ENCODE measurements at places on chromosomes 4 and X.
A peak's percentile ranks its signal among the peaks of the same experiment; 100 is the strongest.

DNA sequence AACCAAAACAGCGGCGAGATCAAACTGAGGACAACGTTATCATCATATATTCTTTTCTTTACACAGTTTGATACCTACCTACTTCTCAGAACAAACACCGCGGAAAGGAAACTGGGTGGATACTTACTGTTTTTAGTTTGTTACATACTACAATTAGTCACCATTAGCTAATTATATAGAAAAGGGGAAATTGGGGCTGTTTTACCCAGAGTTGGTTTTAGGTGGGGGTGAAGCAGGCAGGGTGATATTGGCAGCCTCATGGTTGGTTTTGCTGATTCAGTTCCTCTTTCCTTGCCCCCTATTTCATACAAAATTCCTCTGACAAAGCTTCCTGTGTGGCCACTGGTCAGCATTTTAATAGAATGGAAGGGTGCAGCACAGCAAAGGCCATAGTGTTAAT lies 77.8 kb downstream of the SORBS2 start:
- no peak for DNase-seq

- no peak for DNase-seq
These were observed 616.2 kb upstream of the GRIA3 start for GRCh38 chrX:122567911-122568310.

DNA sequence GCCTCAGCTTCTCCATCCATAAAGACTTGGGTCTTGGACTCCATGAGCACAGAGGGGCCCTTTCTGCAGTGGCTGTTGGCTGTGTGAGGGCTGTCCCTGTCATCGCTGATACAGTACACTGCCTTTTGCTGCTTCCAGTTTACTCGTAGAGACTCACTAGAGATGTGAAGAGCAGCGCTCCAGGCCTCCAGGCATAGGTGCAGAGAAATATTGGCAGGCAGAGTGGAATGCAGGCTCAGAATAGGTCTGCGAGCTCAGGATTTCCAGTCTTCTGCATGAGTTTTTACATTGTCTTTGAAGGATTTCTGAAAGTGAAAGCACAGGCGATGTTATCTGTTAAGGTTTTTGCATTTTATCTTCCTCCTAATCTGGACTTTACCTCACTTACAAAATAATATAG lies 97.4 kb downstream of the AASDH start:
- no peak for DNase-seq

GRCh38 chr4:15702941-15703403 lies at the start of gene BST1:
BST1 (plus strand) TSS chr4:15703065; CDS start chr4:15703145, 80 bp downstream.
- DNase-seq: peak; percentile 69

DNA sequence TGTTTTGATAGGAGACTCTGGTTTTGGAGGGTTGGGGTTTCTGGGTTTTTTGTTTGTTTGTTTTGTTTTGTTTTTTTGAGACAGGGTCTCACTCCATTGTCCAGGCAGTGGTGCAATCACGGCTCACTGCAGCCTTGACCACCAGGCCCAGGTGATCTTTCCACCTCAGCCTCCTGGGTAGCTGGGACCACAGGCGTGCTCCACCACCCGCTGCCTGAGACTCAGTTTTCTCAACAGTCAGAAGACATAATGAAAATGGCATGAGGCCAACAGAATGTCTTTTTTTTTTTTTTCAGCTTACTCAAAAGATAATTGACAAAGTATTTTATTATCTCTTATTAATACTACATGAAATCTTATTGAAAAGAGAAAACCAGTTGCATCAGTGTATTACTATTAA lies 32.4 kb downstream of the TNIP2 start:
- DNase-seq: no peak
